ENCODE measurements at places on chromosomes 3 and 15. TPM values are rescaled to one million over a fixed set of nuclear protein-coding genes. Genes with fewer than 3 reads are reported as not detected.

Gene ADCY5
- total RNA-seq: under 0.01 TPM

Gene CNTN3
- total RNA-seq: 0.96 TPM

Gene SEC11A
- total RNA-seq: 253 TPM

Gene GTF2E1
- 31.1 TPM for total RNA-seq

Data from regular cardiac myocyte (primary cell).